Aorta (tissue), 5 donors: ENCODE measurements at places on chromosomes 5 and 9. TPM values are rescaled to one million over a fixed set of nuclear protein-coding genes. Genes with fewer than 3 reads are reported as not detected.

DNA sequence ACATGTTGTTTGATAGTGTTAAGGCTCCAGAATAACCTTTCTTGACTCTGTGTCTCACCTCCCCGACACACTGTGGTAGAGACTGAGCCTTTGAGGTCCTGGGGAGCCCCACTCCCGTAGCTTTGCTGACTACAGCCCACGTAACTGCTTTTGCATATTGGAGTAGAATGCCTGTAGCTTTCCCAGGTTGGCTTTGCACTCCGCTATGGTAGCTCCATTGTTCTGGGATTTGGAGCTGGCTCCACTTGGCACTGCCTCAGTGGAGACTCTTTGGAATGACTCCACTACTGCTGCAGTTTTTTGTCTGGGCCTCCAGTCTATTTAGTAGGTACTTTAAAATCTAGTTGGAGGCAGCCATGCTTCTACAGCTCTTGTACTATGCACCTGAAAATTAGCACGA, 56.2 kb upstream of the ANXA1 start:
- no peak overlapping the region for H3K27ac ChIP-seq
- H3K27me3 ChIP-seq = no peaks in the 10 kb centered on the region
- H3K36me3 ChIP-seq = no peaks in the 10 kb centered on the region
- no peak for DNase-seq

DNA sequence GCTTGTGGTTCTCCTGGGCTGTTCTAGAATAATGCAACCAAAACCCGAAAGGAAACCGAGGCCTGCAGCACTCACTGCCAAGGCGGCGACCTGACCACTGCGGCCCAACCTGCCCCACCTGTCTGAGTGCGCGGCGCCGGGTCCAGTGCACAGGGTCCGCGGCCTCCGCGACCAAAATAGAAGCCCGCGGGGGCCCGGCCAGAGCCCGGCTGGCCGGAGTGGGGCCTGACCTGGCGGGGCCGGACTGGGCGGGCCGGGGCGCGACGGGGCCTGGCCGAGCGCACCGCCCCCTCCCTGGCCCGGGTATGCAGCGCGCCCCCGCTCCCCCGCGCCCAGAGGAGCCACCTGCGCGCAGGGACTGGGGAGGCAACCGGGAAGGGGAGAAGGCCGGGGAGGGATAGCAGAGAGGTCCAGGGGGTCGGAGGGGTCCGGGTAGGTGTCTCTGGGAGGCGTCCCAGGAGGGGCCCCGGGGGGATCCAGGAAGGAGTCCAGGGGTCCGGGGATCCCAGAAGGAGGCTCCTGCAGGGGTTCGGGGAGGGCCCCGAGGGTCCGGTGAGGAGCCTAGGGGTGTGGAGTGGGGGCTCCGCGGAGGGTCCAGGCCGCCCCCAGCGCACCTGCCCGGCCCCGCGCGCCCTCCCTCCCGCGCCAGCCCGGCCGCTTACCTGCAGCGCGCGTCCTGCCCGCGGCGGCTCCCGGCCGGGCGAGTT, 503 bp downstream of the SEMA4D start:
- H3K27ac ChIP-seq = no peak overlapping the region
- H3K27me3 ChIP-seq = no peaks in the 10 kb centered on the region

DNA sequence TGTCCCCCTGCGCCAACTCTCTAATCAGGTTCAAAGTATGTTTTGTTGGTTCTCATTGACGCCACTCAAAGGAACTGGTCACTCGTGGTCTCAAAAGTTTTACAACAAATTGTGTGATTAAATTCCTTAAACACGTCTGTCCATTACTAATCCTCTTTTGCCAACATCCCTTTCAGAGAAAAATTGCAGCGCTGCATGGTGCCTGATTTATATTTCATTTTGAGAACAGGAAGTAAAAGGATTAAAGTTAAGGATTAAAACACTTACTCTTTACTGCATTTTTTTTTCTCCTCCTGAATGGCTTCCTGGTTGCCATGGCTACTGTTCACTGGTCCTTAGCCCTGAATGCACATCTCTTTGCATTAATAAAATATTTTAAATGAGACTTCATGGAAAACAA, 383.5 kb downstream of the GLIS3 start:
- no peak overlapping the region for H3K4me3 ChIP-seq
- no peaks in the 10 kb centered on the region for H3K36me3 ChIP-seq
- no peaks in the 10 kb centered on the region for H3K27me3 ChIP-seq

DNA sequence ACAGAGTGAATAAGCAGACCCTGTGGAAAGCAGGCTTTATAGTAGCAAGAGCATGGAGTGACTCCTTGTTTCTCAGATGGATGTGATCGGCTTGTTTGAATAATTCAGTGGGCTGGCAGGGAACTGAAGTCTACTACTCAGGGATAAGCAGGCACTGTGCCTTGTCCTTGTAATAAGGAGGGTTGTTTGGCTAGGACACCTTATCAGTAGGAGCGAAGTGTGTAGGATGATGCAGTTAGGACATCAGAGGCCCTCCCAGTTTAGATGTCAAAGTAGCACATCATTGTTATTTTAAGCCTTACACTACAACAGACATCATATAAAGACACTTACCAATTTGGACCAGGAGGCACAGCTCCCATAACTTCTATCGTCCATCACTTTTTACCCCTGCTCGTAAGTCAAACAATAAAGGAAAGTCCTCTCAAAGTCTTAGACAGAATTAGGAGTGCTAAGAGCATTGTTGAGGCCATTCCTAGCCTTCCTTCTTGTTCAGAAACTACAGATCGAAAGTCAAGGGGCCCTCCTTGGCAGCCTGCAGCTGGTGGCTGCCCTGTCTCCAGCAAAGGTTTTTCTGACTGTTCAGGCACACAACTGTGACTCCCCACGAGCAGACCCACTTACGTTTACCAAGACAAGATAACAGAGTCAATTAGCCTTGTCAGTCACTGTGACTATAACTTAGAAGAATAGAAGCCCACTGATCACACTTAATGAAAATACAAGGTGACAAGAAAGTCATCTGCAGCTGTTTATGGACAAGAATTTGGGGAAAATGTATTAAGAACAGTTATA, 218.6 kb downstream of the SNX18 start:
- no peak for DNase-seq
- no peak overlapping the region for H3K27ac ChIP-seq
- no peak overlapping the region for H3K4me3 ChIP-seq

DNA sequence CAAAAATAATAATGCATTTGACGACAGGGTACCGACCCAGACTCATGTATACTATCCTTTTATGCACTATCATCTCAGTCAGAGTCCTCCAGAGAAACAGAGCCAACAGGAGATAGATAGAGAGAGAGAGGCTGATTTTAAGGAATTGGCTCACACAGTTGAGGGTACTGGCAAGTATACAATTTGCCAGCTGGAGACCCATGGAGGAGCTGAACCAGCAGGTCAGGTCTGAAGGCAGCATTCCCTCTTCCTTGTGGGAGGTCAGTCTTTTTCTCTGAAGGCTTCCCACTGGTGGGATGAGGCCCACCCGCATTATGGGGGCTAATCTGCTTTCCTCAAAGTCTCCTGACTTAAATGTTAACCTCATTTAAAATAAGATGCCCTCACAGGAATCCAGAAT, 17.3 kb upstream of the MED10 start:
- H3K27me3 ChIP-seq = no peaks in the 10 kb centered on the region
- no peaks in the 10 kb centered on the region for H3K36me3 ChIP-seq
- H3K4me1 ChIP-seq = no peaks in the 10 kb centered on the region
- no peak overlapping the region for H3K27ac ChIP-seq

DNA sequence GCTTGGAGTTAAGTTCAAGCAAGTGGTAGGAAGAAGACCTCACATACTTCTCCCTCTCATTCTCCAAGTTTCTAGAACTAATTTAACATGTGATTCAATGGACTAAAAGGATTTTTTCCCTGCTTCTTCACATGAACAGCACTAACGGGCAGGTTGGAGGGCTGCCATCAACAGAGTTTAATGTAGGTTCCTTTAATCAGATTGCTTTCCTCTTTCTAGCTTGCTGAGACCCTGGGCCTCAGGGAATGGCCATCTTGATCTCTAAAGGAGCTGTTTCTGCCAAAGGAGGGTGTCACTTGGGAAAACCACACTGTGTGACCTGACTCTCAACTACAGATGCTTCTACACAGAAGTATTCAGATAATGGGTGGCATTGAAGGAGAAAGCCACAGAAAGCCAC, 223.3 kb downstream of the PIK3R1 start:
- no peaks in the 10 kb centered on the region for H3K36me3 ChIP-seq
- no peak for DNase-seq
- no peak overlapping the region for H3K27ac ChIP-seq

DNA sequence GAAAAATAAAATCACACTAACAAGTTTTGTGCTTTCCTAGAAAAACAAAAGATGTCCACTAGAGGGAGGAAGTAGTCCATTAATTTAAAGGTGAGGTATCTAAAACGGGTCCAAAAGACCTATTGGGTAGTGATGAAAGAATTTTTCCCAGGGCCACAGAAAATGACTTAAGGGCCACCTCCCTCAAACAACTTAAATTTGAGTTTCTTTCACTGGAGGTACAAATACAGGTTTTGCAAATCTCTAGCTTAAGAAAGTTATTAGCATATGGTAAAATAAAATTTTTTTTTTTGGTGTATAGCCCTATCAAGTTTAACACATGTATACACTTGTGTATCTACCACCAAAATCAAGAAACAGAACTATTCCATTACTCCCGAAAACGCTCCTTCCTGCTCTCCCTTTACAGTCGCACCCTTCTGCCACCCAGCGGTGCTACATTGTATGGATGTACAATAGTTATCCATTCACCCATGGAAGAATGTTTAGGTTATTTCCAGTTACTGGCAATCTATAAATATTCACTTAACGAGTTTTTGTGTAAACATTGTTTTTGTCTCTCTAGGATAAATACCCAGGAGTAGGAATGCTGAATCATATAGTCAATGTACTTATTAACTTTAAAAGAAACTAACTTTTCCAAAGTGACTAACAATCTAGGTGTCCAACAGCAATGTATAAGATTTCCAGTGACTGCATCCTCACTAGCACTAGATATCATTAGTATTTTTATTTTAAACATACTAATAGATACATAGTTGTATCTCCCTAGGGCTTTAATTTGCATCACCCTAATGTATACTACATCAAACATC, 21.9 kb downstream of the DEPDC1B start:
- H3K4me1 ChIP-seq = no peaks in the 10 kb centered on the region
- no peak overlapping the region for H3K27ac ChIP-seq
- no peak overlapping the region for H3K4me3 ChIP-seq
- H3K36me3 ChIP-seq = no peaks in the 10 kb centered on the region

GRCh38 chr9:92971121-92971520, 23.8 kb downstream of the FGD3 start:
- H3K27ac ChIP-seq = no peak overlapping the region
- H3K27me3 ChIP-seq = no peaks in the 10 kb centered on the region
- DNase-seq = no peak
- no peaks in the 10 kb centered on the region for H3K4me1 ChIP-seq
- H3K4me3 ChIP-seq = no peak overlapping the region
- no peaks in the 10 kb centered on the region for H3K36me3 ChIP-seq

DNA sequence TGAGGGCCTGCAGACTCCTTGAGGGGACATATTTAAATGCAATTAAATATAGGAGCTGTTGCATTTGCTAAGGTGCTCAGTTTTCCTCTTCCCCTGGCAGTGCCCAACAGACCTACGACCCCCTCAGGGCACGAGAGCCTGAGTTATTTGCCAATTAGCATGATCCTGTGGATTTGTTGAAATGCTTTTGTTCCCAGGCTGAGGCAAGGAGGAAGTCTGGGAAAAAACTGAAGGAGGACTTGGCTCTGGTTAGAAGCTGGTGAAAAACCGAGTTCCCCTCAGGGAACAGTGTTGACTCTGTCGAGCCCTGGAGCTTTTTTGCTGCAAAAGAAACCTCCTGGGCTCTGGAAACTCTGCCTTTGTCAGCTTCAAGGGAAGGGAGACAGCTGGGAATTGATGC, 103.6 kb upstream of the SHB start:
- no peaks in the 10 kb centered on the region for H3K36me3 ChIP-seq
- H3K27me3 ChIP-seq = no peaks in the 10 kb centered on the region
- DNase-seq = no peak
- H3K27ac ChIP-seq = no peak overlapping the region
- no peaks in the 10 kb centered on the region for H3K4me1 ChIP-seq
- no peak overlapping the region for H3K4me3 ChIP-seq

DNA sequence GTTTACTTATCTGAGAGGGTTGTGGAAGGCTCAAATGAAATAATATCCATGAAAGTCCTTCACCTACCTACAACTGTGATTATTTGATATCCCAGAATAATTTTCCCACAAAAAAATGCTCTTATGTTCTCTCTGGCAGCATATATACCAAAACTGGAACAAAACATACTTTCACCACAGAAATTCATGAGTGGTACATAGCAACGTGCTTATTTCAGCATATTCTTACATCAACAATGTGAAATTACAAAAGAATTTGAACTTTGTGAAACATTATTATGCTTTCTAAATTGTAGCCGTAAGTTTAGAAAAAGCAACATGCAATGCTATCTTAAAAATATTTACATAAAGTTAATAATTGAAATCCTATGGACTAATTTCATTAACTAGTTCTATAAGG, 137.1 kb downstream of the GABRB2 start:
- H3K4me1 ChIP-seq = no peaks in the 10 kb centered on the region
- no peaks in the 10 kb centered on the region for H3K27me3 ChIP-seq
- H3K27ac ChIP-seq = no peak overlapping the region
- no peaks in the 10 kb centered on the region for H3K36me3 ChIP-seq
- DNase-seq = no peak
- H3K4me3 ChIP-seq = no peak overlapping the region

- no peak for DNase-seq
- H3K4me3 ChIP-seq = no peak overlapping the region
- no peaks in the 10 kb centered on the region for H3K36me3 ChIP-seq
- no peak overlapping the region for H3K27ac ChIP-seq
Observed at GRCh38 chr9:105194234-105194633, 50.2 kb upstream of the SLC44A1 start.

DNA sequence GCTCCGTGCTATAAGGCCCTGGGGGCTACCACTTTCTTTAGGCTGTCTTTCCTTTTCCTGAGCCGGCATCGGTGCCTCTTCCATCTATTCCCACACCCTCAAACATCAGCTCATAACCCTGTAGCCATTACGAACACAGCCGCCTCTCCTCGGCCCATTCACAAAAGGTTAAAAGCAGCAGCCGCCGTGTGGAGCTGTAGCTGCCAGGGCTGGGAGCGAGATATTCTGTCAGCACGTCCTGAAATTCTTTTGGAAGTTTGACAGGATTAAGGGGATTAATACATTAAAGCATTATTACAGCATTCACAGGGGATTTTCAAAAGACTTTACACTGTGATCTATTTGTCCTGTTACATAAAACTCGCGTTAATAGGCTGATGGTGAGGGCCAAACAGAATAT, 428.2 kb downstream of the CDK5RAP2 start:
- H3K36me3 ChIP-seq = no peaks in the 10 kb centered on the region
- H3K27ac ChIP-seq = no peak overlapping the region
- H3K4me3 ChIP-seq = no peak overlapping the region
- H3K27me3 ChIP-seq = no peaks in the 10 kb centered on the region
- H3K4me1 ChIP-seq = no peaks in the 10 kb centered on the region

DNA sequence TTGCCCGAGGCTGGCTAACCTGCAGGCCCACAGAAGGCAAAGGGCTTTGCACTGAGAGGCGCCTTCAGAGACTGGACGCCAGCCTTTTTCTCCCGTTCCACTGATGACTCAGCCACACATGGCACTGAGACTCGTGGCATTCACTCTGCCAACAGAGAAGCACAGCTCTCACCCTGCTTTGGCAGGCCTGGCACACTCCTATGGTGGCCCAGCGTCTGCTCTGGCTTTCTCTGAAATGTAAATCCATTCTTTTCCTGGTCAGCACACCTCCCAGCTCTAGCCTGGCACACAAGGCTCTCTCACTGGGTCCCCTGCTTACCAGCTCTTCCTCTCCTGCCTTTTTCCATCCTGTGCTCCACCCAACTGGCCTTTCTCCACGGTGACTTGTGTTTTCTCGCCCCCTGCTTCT, 5.9 kb upstream of the MELK start:
- no peaks in the 10 kb centered on the region for H3K4me1 ChIP-seq
- peak; percentile 86 for DNase-seq
- H3K4me3 ChIP-seq = no peak overlapping the region
- no peaks in the 10 kb centered on the region for H3K36me3 ChIP-seq

ARAP3 gene
- total RNA-seq = 34.2 TPM

FBP2 gene
- total RNA-seq = not detected

PLCXD3 gene
- 14.5 TPM for total RNA-seq

CCDC192 gene
- not detected for total RNA-seq

FCN1 gene
- 14.4 TPM for total RNA-seq
